ENCODE measurements at places on chromosomes 1 and 21.

DNA sequence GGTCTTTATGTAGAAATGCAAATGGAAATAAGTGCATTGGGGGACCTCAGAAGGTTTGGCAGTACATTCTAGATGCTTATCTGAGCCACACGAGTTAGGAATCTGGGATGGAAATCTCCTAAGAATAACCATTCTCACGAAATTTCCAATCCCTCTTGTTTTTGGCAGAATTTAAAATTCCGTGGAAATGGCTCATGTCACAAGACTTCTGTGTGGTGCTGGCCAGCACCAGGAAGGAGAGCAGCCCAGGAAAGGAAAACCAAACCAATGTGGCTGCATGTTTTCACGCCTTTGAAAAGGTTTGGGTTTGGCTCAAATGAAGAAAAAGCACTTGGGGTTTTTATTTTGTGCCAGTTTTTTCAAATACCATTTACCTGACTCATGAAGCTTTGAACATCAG is 80.1 kb upstream of the KCNK2 start:
- DNase-seq, result no peak

DNA sequence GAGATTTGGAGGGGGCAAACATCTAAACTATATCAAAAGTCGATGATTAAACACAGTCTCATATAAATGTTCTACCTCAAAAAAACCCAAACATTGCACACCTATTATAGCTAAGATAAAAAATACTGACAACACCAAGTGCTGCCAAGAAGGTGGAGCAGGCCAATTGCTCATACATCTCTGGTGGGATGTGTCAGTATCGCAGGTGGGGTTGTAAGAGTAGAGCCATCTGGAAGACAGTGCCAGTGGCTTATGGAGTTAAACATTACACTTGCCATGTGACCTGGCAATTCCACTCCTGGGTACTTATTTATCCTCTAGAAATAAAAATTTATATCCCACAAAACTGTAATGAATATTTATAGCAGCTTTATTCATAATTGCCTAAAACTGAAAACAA is 213.4 kb downstream of the DISC1 start:
- no peak for DNase-seq

- no peak for DNase-seq
Measured at GRCh38 chr1:212218911-212219310, 66.3 kb upstream of the PPP2R5A start.

DNA sequence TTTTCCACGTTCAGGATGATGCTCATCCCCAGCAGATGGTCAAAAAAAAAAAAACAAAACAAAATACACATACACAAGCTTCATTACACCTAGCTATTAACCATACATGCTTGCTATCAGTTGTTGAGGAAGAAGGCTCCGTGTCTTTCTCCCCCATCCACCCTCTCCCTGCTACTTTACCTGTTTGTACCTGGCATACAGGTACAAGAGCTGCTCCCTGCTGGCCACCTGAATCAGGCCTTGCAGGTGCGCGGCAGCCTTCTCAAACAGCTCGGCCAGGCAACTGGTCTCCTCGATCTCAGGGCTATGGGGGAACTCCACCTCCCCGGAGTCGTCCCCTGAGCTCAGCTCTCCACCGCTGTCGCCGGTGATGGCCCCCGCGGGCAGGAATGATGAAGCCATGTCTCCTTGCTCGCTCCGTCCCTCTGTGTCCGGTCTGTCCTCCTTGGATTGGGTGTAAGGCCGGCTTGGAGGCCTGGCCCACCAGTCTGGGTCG is 464 bp downstream of the ACBD6 start:
- no peak for DNase-seq

DNA sequence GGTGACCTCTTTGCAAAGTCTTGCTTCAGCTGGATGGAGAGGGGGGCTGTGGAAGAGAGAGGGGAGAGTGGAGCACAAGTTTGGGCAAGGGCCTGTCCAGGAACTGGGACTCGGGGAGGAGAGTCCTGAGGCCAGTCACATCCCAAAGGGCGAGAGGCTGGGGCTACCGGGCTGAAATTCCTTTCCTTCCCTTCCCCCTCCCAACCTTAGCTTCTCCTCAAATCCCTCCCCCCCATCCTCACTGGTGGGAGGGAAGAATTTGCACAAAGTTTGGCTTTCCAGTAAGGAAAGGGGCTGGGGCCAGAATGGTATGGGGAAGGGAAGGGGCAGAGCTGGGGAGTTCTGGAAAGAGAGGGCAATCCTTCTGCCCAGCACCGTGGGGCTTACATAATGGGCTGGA is 854 bp downstream of the CNTN2 start:
- DNase-seq, result no peak

GRCh38 chr1:43272576-43273571 is 3.1 kb downstream of the TMEM125 start:
- peak; percentile 71 for DNase-seq

DNA sequence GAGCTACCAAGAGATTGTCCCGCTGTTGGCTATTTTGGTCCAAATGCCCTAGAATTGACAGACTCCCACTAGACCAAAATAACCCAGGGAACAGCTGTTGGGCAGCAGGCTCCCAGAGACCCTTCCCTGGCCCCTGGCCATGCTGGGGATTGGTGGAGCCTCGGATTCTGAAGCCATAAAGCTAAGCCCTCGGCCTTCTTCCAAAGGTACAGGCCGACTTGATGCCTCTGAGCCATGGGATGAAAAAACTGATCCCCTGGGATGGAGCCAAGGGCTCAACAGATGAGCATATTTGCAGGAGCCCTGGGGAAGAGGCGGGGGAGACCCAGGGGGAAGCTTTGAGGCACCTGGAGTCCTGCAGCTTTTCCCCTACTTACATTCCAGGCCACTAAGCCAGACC is 1.0 kb upstream of the LRRC38 start:
- no peak for DNase-seq

- DNase-seq, result no peak
Measured at GRCh38 chr1:54721719-54722118, 6.1 kb downstream of the TTC4 start.

DNA sequence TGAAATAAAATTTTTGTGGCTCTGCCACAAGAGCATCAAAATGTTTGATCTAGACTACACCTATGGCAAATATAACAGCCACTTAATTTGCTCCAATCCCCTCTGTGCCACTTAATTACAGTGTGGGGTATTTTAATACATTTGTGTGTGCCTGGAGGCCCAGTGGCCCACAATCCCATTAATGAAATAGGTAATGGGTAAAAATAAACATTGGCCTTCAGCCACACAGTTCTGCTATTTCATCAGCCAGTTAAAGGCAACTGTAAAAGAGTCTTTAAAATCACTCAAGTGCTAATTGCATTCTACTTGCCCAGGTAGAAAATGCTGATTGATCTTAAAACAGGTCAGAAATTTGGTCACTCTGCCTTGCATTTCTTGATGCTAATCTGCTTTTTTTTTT is 151.6 kb upstream of the UBE2U start:
- DNase-seq, result no peak

GRCh38 chr1:171563675-171564074 is 58.4 kb upstream of the MYOCOS start:
- DNase-seq, result no peak

DNA sequence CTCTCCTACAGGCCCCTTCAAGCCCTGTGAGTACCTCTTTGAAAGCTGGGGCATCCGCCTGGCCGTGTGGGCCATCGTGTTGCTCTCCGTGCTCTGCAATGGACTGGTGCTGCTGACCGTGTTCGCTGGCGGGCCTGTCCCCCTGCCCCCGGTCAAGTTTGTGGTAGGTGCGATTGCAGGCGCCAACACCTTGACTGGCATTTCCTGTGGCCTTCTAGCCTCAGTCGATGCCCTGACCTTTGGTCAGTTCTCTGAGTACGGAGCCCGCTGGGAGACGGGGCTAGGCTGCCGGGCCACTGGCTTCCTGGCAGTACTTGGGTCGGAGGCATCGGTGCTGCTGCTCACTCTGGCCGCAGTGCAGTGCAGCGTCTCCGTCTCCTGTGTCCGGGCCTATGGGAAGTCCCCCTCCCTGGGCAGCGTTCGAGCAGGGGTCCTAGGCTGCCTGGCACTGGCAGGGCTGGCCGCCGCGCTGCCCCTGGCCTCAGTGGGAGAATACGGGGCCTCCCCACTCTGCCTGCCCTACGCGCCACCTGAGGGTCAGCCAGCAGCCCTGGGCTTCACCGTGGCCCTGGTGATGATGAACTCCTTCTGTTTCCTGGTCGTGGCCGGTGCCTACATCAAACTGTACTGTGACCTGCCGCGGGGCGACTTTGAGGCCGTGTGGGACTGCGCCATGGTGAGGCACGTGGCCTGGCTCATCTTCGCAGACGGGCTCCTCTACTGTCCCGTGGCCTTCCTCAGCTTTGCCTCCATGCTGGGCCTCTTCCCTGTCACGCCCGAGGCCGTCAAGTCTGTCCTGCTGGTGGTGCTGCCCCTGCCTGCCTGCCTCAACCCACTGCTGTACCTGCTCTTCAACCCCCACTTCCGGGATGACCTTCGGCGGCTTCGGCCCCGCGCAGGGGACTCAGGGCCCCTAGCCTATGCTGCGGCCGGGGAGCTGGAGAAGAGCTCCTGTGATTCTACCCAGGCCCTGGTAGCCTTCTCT is 23.5 kb downstream of the UBE2T start:
- DNase-seq, result no peak

- DNase-seq, result no peak
Measured at GRCh38 chr1:229027622-229028182, 243.2 kb upstream of the RAB4A start.

GRCh38 chr1:157702308-157702825 is 1.8 kb upstream of the FCRL3 start:
- no peak for DNase-seq

DNA sequence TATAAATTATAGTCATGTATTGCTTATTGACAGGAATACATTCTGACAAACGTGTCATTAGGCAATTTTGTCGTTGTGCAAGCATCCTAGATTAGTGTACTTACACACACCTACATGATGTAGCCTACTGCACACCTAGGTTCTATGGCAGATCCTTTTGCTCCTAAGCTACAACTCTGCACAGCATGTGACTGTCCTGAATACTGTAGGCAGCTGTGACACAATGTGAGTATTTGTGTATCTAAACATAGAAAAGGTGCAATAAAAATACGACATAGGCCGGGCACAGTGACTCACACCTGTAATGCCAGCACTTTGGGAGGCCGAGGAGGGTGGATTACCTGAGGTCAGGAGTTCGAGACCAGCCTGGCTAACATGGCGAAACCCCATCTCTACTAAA is 36.5 kb downstream of the TNFRSF8 start:
- no peak for DNase-seq

GRCh38 chr1:119862276-119862675 is 34.0 kb downstream of the ADAM30 start:
- DNase-seq, result no peak

DNA sequence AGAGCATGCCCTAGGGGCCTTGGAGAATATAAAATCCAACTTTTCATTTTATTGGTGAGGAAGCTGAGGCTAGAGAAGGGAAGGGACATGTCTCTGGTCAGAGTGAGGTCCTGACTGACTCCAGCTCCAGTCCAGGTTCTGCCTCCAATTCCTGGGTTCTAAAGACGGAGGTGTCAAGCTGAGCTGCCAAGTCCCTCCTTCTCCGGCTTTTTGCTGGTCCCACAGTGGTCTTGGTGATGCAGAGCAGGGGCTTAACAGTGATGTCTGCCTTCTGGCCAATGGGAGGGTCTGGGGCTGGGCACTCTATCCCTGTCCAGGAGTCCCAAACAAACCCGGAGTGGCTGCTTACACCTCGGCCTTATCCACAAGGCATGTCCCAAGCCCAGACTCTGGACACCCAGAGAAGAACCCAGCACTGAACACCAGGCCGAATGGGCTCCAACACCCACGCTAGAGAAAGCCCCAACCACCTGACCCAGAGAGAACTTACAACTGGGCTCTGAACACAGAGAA is 104.8 kb downstream of the EBNA1BP2 start:
- DNase-seq, result no peak

DNA sequence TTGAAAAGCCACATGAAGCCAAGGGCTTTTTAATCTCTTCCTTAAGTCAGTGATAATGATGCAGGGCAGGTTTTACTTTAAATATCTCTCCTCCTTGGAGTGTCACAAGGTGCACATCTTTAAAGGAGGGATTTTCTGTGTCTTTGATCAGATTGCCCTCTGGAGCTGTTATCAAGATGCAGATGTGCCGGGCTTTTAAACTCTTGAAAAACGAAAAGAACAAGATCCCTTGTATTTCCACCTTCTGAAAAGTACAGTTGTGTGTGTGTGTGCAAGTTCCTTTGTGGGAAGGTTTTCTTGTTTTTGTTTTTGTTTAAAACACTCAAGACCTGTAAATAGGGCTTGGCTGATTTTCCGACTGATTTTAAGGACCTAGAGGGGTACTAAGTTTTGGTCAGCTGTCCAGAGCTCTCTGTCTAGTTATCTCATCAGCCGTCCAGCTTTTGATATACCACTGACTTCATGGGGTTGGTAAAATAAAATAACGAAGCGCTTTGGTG is 1.6 kb downstream of the MARK1 start:
- no peak for DNase-seq

DNA sequence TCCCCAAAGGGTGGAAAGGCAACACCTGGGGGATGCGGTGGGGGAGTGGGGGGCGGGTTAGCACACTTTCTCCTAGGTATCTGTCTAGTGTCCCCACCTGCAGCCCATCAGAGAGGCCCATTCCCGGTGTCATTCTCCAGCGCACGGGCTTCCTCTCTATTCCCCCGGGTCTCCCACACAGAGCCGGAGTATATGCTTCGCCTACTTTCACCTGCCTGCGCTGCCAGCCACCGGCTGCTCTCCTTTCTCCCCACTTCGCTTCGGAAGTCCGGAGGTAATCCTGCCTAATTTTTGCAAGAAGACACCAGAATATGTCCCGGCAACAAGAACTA is 852 bp downstream of the RGS7 start:
- DNase-seq, result peak; percentile 67

DNA sequence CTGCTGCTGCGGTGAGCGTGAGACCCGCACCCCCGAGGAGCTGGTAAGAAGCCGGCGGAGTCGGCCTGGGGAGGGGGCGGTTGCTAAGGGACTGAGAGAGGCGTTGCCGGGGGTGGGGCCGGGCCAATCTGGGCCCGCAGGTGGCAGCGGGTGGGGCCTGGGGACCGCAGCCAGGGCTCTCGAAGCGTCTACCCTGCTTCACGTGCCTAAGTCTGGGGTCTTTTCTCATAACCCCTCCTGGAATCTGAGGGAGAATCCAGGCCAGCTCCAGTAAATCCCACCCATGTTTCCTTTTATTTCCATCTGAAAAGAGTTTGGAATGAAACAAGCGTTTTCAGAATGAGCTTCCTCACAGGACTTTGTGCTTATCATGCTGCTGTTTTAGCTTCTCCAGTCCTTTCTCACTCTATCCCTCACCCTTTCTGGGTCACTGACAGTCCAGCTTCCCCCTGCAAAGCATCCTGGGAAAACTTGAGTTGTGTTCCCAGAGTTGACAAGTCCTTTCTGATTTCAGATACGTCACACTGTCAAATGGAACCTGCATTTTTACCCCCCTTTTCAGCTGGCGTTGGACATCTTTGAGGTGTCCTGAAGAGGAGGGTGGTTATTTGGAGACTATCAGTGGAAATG is 431 bp downstream of the CLCN6 start:
- no peak for DNase-seq

GRCh38 chr1:243407284-243408018 is 151.6 kb downstream of the SDCCAG8 start:
- DNase-seq, result no peak

- peak; percentile 76 for DNase-seq
Measured at GRCh38 chr1:166165661-166166328, 1.0 kb downstream of the FAM78B start.

Measured in spleen (tissue), 13 donors.